ENCODE measurements at places on chromosomes 3 and 15.

DNA sequence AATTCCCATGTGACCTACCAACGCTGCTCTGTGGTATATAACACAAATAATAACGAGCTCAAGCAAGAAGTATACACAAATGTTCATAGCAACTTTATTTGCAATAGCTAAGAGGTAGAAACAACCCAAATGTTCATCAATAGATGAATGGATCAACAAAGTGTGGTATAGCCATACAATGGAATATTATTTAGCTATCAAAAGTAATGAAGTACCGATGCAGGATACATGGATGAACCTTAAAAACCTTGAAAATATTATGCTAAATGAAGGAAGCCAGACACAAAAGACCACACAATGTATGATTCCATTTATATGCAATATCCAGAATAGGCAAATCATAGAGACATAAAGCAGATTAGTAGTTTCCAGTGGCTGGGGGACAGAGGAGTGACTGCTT lies 15.6 kb upstream of the FEM1B start:
- no peak for DNase-seq

DNA sequence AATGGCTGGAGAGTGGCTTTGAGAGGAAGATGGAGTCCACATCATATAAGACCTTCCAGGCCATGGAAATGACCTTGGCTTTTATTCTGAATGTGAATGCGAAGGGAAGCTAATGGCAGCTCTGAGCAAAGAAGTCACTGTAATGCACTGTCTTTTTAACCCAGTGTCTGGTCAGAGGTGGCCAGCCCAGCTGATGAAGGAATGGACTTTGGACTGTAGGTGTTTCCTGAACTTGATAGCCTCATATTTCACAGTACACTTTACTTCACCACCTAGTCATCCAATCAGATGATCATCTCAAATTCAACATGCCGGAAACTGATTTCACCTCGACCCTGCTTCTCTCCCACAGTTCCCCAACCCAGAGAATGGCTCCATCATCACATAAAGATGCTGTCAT lies 33.4 kb downstream of the DCLK3 start:
- DNase-seq, result no peak

GRCh38 chr3:13838421-13838820 lies 41.5 kb downstream of the WNT7A start:
- no peak for DNase-seq

DNA sequence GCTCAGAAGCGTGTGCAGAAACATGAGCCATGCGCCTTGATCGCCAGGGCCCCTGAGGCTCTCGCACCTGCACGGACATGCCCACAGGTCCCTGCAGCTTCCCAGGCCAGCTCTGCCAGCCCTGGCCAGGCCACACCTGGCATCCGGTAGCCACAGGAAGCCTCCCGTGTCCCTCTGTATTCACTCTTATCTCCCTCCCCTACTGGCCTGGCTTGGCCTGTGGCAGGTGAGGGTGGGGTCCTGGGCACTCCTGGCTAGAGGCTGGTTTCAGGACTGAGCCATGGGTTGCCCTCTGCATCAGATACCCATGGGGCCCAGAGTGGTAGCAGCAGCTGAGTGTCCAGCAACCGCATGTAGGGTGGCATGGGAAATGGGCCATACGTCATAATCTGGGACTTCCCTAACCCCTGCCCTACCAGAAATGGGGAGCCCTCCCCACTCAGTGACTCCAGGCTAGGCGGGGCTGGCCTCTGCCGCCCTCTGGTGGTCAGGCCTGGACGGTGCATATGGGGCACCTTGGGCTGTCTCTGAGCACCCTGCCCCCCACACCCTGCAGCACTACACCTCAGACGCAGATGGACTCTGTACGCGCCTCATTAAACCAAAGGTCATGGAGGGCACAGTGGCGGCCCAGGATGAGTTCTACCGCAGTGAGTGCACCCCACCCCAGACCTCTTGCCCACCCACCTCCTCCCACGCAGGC lies 12.6 kb upstream of the LMAN1L start:
- peak; percentile 83 for DNase-seq

GRCh38 chr3:72999951-73000350 lies 3.3 kb downstream of the PPP4R2 start:
- DNase-seq, result no peak

DNA sequence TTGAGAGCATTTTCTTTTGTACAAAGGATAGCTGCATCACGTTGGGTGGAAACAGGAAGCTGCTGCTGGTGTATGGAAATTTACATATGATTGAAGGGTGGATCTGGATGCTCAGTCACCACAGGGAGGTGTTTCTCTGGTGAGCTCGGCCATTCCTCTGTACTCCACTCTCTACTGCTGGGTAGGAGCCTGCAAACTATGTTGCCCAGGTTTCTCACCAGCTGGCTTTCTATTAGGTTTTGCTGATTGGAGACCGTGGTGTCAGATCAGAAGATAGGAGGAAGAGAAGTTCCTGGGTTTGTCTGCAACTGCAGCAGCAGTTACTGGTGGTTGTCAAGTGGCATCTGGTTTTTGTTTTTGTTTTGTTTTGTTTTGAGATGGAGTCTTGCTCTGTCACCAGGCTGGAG lies 61.7 kb downstream of the TAMM41 start:
- no peak for DNase-seq

- DNase-seq, result no peak
These were observed 108.5 kb downstream of the PLCL2 start for GRCh38 chr3:16993227-16993626.

- no peak for DNase-seq
These were observed 4.4 kb upstream of the IDH2 start for GRCh38 chr15:90106522-90107117.

DNA sequence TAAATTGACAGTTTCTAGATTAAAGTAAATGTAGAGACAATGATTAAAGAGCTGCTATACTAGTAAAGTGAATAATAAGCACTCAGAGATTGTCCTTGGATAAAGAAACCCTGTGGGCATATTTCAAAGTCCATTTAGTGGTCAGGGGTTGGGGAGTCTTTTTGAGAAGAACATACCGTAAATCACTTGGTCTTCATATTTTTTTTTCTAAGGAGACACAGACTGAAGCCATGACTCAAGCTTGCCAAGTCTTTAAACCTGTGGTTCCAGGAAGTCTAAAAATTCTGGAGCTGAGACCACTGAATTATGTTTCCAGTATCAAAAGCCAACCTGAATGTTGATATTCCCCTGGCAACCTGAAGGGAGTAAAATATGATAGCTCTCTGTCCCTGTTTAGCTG lies 171.0 kb downstream of the TPRG1 start:
- no peak for DNase-seq

- DNase-seq, result no peak
These were observed 57.7 kb downstream of the ATP2B2 start for GRCh38 chr3:10447527-10448260.

DNA sequence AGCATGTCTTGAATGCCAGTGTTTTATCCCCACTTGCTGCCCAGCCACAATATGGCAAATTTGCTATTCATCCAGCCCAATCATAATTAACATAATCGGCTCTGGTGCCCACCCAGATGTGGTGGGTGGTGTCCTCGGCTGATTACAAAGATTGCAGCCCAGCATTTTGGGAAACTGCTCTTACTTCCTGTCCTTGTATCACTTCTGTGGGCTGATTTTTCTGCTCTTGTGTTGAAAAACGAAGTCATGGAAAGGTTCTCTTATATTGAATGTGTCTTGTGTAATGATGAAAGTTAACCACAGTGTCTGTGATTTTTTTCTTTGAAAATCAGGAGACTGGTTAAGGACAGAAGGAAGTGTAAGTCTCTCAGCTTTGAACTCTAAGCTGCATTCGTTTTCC lies 141.7 kb downstream of the CACNA2D3 start:
- no peak for DNase-seq

DNA sequence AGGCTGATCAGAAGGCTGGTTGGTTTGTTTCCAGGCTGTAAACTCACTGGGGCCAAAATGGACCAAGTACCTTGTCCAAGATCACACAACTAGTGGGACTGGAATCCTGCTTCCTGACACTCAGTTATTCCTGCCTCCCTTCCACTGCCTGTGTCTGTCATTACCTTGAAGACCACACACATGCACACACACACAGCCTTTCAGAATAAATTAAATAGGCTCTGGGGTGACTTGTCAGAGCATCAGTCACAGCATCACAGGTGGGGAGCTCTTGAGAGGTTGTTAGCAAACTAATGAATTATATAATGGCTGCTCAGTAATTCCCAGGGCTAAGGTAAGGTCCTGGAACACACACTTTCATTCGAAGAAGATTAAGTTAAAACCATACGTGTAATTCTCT lies 231.8 kb downstream of the UACA start:
- no peak for DNase-seq

DNA sequence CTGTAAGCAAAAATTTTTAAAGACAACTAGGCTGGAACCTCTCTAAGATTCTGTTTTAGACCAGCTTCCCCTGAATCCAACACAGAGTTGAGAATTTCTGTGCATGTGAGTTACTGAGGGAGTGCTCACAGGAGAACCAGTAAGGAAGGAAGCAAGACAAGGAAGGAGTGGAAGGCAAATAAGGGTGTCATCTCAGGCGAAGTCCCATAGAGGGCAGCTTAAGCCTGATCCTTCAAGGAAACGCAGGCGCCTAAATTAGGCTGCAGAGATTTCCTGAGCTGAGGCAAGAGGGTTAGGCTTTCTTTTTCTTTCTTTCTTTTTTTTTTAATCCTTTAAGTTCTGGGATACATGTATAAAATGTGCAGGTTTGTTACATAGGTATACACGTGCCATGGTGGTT lies 36.2 kb upstream of the COL6A6 start:
- no peak for DNase-seq

- DNase-seq, result no peak
These were observed 50.3 kb downstream of the MED12L start for GRCh38 chr3:151135541-151136337.

DNA sequence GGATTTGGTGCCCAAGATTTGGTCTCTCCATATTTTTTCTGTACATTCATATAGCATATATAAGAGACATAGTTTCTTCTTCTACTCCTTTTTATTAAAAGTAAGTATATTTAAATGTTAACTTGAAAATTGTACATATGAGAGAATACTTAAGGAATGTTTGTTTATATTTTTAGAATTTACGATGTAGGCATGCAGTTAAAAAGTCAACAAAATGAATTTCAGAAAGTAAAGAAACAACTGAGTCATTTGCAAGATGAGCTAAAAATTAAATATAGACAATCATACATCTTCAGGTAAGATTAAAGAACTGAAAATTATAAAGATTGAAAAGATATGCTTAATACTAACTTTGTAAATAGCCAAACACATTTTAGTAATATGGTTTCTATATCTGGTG lies 94.2 kb downstream of the LEKR1 start:
- no peak for DNase-seq

DNA sequence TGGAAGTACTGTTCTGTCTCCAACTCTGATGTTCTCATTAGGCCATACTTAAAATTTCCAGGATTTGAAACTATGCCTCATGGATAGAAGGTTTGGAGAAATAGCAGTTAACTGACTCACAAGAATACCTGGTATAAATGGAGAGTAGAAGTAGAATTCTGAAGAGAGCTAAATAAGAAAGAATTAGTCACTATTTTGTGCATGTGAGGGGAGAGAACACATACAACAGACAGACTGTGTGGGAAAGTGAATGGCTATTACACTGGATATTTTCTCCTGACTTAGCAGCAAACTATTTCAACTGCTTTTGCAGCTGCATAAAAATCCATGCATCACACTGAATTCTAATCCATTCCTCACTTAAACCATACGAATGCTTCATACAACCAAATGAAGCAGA lies 71.3 kb downstream of the C3orf70 start:
- no peak for DNase-seq

GRCh38 chr3:27024493-27024892 lies 344.7 kb downstream of the NEK10 start:
- DNase-seq, result no peak

DNA sequence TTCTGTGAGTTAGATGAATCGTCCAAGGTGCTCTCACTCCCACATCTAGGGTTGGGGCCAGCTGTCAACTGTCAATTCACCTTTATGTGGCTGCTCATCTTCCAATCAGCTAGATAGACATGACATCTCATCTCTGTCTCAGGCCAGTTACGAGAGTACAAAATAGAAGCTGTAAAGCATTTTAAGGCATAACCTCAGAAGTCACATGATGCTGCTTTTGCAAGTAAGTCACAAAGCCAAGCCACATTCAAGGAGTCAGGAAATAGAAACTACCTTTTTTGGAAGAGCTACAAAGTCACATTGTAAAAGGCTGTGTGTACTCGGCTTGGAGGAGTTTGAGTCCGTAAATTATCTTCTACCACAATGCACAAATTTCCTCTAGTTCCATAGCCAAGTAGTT lies 5.1 kb upstream of the CCR1 start:
- DNase-seq, result no peak

DNA sequence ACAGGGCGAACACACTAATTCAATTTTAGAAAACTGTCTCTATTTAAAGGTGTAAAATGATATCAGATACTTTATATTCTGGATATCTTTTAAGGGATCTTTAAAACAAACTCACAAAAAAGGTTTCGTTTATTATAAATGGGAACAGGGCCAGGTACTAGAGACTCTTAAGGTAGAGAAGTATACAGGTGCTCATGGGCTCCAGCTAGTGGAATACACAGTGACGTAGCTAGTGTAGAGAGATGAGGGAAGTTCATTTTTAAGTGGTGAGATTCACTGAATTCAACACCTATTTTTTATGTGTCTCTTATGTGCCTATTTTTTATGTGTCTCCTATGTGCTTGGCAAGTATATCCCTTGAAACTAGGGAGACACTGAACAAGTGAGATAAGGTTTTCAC lies 132.7 kb upstream of the FAM3D start:
- DNase-seq, result no peak

- DNase-seq, result no peak
These were observed 462.2 kb downstream of the PLOD2 start for GRCh38 chr3:145698749-145699148.

DNA sequence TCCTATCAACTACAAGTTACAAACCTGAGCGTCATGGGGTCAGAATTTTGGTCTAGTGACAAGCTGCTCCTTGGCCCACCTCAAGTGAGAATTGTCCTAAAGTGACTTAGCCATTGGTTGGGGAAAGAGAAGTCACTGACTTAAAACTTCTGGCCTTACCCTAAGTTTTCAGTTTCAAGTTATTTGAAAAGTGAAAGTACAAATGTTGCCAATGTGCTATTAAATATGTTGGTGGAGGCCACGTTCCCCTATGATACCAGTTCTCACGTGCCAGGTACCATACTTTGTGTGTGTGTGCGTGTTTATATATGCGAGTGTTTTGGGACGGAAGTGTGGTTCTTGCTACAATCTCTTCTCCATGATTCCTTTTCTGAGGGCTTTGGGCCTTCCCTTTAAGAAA lies 22.6 kb upstream of the RASGRP1 start:
- no peak for DNase-seq

- no peak for DNase-seq
These were observed 131.0 kb upstream of the C15orf61 start for GRCh38 chr15:67389975-67390374.

DNA sequence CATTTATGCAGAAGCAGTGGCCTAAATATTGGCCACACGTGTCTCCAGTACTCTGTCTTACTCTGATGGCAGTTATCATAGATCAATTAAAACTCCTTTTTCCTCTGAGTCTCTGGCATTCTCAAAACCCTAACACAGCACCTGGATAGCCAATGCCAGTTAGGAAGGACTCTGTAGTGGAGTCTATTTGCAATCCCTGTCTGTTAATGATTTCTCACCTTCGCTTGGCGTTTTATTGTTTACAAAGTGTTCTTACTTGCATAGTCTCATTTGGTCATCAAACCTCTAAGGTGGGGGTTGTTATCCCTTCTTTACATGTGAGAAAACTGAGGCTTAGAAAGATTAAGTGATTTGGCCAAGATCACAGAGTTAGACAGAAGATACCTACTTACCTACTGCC lies 258.8 kb downstream of the IL5RA start:
- no peak for DNase-seq
